ENCODE measurements at places on chromosomes 5 and 9.
A peak's percentile ranks its signal among the peaks of the same experiment; 100 is the strongest.

DNA sequence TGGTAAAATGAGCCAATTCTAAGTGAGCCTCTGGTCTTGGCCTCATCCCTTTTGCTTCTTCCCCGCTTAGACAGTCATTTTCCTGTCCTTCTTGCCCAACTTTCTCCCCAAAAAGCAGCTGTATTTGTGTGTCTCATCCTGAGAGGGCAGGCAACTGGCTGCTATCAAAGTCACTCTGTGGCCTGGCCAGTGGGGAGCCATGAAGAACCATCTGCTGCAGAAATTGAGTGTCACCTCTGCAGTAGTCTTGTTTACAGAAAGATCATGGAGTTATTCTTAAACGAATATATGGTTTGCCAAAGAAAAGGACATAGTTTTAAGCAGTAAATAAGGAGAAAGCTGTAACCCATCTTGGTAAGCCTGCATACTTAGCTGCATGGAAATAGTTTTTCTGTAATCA, 233.6 kb upstream of the ELAVL2 start:
- DNase-seq, result no peak

- DNase-seq, result no peak
Measured at GRCh38 chr5:14752497-14753071, 88.1 kb downstream of the OTULIN start.

- DNase-seq, result no peak
Measured at GRCh38 chr9:137045294-137046087, 486 bp downstream of the NPDC1 start.

- no peak for DNase-seq
Measured at GRCh38 chr5:105146867-105147266, 1584.3 kb upstream of the NUDT12 start.

DNA sequence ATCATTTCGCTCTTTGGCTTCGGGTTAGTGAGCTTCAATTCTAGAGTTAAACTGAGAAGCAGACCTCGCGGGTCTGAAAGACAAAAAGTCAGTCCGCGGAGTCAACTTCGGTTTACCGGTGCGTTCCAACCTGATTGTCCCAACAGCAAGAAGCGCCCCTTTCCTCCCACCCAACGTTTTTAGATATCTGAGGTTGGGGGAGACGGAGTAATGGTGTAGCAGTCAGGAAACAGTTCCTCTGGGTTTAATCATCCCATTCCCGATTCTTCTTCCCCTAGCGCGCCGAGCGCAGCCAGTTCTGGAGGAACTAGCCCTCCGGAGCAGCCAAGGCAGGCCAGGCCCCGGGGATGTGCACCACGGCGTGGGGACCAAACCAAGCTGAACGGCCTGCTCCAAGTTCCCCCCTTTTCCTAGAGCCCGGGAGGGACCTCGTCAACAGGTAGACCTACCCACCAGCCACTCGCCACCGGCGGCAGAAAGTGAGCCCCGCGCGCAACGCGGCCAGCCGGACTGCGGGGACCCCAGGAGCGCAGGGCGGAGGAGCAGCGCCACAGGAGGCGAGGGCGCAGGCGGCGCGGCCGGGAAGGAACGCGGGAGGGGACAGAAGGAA, 622 bp upstream of the ISL1 start:
- peak; percentile 35 for DNase-seq

- DNase-seq, result no peak
Measured at GRCh38 chr9:72324974-72325373, 40.0 kb downstream of the ZFAND5 start.

- no peak for DNase-seq
Measured at GRCh38 chr5:9951865-9952516, 297.7 kb downstream of the ATPSCKMT start.

- DNase-seq, result no peak
Measured at GRCh38 chr5:21774801-21775200, 1078.3 kb downstream of the CDH12 start.

All from neuronal stem cell (in vitro differentiated cells).